ENCODE measurements at places on chromosomes 16 and 17.

DNA sequence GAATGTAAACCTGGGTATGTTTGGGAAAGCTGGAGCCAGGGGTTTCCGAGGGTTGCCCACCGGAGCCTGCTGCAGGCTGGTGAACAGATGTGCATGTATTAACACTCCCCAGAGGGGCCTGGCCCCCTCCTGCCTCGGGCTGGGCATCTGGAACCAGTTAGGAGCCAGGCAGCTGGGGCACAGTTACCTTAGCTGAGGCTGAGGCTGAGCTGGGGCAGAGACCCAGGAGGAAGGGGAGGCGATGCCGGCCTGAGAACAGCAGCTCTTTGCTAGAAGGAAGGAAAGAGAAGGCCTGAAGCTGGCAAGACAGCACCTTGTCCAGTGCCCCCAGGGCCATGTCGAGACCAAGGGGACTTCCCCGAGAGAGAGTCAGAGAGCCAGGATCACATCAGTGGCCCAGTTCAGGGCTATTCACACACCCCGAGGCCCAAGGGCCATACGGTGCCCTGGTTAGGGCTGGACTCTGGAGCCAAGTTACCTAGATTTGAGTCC lies 65.8 kb downstream of the RMI2 start:
- DNase-seq, result no peak

- DNase-seq, result no peak
Measured at GRCh38 chr16:29230671-29231096, 175.8 kb downstream of the NPIPB11 start.

DNA sequence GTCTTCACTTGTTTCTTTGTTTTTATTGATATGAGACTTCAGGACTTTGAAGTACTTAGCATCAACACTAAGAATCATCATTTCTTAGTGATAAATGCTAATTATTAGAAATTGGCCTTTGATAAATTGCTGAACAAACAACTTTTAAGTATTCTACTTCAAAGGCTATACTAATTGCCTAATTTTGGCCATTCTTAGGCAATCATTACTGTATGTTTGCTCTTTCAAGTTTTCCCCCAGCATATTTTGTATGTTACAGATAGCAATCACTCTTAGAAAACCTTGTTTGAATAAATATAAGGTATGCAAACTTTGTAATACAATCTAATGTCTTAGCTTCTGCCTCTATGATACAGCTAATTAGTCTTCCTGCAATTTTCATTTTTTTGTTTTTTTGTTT lies 46.0 kb downstream of the NQO1 start:
- DNase-seq, result no peak

GRCh38 chr16:80300876-80301275 lies 239.9 kb upstream of the DYNLRB2 start:
- DNase-seq, result no peak

Data from activated CD4-positive, alpha-beta T cell treated with anti-CD3 and anti-CD28 coated beads, Interleukin-2, amount 10 ng/mL, durations not matched to agents 24 days and 14 days (primary cell).